ENCODE measurements at places on chromosomes 3 and 15.

- DNase-seq, result no peak
These were observed 36.5 kb downstream of the SLC6A20 start for GRCh38 chr3:45759851-45760250.

GRCh38 chr3:38254872-38255271, 10.7 kb upstream of the SLC22A13 start:
- no peak for DNase-seq

GRCh38 chr3:12584083-12584482, 27.2 kb downstream of the MKRN2 start:
- DNase-seq, result no peak

DNA sequence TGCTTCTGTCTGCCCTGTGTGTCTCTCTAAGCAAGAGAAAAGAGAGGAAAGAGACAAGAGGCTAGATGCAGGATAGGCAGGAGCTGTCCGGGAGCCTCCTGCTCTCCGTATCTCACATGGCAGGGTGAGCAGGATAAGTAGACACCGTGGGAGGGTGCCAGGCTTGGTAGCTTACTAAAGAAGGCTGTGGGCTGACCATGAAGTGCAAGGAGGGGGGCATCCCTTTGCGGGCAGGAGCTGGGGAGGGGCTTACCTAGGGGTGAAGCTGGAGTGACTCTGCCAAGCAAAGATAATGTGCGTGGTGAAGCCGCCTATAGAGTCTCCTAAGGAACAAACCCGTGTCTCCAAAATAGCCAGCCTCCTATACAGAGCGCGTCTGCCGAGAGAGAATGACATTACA, 33.7 kb upstream of the TMC3 start:
- DNase-seq, result no peak

DNA sequence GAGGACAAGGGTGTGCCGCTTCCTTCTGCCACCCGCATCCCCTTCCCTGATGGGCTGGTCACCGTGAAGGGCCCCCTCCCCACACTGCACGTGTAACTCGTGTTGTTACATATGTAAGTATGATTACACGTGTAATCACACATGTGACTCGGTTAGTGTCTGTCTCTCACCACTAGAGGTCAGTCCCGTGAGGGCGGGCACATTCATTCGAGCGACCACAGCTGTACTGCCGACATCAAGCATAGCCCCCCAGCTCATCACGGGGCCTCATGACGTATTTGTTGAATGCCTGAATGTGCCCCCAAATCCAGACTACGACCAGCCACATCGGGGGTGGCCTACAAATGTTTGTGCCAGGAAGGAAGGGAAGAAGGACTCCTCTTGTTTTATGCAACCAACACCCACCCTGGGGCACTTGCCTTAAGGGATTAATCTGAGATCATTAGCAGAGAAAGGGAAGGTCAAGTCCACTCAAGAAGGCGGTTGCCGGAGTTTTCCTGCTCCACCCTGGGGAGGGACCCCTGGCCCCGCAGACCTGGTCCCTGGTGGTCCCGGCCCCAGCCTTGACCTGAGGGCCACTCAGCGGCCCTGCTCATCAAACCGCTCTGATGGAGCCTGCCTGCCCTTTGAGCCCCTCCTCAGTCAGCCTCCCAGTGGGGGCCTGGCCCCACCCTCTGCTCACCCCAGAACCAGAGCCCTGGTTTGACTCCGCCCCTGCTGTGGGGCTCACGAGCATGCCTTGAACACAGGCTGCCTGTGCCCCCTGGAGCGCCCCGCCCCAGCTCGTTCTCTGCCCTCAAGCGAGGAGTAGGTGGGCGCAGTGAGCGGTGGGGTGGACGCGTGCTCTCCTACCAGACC, 52.8 kb downstream of the RGMA start:
- peak; percentile 82 for DNase-seq

- no peak for DNase-seq
These were observed 111.1 kb downstream of the FMN1 start for GRCh38 chr15:33083232-33084081.

- no peak for DNase-seq
These were observed 7.2 kb downstream of the CHCHD6 start for GRCh38 chr3:126711121-126711760.

GRCh38 chr3:171435757-171436156, 24.4 kb downstream of the TNIK start:
- no peak for DNase-seq

- DNase-seq, result peak; percentile 84
These were observed 16.8 kb upstream of the CHD2 start for GRCh38 chr15:92883163-92883875.

DNA sequence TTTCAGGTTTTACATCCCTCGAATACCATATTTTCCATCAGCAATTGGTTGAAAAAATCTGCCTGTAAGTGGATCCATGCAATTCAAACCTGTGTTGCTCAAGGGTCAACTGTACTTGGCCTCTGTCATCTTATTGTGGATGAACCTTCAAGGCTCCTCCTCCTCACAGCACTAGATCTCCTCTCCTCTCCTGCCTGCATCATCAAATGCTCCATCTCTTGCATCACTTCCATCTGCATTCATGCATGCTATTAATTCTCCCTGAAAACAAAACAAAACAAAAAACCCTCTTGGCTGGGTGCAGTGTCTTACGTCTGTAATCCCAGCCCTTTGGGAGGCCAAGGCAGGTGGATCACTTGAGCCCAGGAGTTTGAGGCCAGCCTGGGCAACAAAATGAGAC, 10.1 kb downstream of the BCL2L10 start:
- no peak for DNase-seq

DNA sequence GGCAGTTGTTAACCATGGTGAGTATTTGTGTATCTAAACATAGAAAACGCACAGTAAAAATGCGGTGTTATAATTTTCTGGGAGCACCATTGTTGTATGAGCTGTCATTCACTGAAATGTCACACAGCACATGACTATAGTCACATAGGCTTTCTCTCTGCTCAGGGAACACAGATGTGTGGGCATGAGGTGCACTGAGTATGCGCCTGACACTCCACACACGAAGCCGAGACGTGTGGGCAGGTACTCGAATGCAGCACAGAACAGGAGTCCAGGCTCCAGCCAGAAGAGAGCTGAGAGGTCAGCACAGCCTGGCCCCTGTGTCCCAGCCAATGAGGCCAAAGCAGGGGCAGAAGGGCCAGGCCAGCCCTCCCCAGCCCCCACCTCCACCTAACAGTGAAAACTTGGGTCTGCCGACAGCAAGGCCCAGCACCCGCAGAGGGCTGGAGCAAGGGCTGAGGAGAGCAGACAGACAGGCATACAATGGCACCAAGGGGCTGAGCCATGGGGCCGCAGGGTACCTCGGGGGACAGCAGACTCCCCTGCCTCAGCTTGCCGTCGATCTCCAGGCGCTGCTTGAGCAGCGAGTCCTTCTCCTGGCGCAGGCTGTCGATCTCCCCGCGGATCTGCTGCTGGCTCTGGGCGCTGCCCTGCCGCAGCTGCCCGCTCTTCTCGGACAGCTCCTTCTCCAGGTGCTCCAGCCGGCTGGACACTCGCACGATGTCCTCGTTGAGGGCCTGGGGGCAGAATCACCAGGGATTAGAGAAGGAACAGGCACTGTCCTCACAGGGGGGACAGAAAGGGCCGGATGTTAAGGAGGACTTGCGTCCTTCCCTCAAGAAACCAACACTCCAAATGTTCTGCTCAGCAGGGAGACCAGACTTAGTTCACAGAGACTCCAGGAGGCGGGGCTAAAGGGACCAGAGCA, 24.0 kb downstream of the KIF7 start:
- no peak for DNase-seq

DNA sequence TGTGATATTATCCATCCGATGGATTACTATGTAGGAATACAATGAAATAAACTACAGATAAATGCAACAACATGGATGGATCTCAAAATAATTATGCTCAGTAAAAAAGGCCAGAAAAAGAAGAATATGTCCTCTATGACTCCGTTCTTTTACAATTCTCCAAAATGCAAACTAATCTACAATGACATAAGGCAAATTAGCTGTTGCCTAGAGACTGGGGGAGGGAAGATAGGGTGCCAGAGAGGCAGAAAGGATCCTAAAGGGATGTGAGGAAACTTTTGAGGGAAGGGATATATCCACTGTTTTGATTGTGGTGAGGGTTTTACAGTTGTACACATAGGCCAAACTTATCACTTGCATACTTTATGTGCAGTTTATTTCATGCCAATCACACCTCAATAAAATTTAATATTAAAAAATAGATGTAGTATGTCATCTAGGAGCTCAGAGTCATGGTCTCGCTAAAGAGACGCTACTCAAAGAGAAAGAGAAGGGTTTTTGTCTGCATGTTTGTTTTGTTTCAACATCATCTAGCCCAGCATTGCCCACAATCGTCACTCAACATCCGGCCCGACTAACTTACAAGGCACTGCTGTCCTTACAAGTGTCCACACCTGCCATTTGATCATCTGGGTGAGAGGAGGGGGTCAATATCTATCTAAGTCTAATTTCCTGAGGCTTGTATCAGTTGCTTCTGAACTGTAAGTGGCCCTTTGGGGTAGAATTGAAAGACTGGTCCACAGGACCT, 29.5 kb downstream of the HES1 start:
- no peak for DNase-seq

DNA sequence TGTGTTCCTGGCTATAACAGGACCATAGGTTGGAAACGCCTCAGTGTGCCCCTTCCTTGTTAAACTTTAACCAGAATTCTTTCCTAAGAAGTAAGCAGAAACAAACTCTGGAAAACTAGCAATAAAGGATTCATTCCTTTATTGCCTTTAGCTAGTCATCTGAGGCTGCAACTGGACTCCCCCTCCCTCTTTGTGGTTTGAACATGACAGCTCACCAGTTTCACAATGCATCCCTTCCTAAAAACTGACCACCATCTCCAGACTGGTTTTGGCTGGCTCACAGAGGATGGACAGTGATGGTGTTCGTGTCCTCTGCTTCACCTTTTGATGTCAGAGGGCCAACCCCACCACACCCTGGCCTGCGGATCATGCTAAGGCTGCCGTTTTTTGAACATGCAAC, 27.9 kb upstream of the TGFBR2 start:
- DNase-seq, result peak; percentile 86

DNA sequence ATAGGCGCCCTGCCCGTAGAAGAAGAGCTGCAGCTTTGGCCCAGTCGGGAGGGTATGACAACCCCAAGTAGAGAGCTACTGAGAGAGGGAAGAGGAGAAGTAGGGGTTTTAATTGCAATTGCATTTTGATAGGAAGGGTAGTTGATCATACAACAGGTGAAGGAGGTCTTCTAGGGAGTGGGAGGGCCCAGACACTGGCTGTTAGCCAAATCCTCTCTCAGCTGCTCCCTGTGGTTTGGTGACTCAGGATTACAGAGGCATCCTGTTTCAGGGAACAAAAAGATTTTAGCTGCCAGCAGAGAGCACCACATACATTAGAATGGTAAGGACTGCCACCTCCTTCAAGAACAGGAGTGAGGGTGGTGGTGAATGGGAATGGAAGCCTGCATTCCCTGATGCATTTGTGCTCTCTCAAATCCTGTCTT, 408.9 kb upstream of the THBS1 start:
- peak; percentile 79 for DNase-seq

- DNase-seq, result no peak
These were observed 31.0 kb downstream of the P3H2 start for GRCh38 chr3:190089711-190090110.

DNA sequence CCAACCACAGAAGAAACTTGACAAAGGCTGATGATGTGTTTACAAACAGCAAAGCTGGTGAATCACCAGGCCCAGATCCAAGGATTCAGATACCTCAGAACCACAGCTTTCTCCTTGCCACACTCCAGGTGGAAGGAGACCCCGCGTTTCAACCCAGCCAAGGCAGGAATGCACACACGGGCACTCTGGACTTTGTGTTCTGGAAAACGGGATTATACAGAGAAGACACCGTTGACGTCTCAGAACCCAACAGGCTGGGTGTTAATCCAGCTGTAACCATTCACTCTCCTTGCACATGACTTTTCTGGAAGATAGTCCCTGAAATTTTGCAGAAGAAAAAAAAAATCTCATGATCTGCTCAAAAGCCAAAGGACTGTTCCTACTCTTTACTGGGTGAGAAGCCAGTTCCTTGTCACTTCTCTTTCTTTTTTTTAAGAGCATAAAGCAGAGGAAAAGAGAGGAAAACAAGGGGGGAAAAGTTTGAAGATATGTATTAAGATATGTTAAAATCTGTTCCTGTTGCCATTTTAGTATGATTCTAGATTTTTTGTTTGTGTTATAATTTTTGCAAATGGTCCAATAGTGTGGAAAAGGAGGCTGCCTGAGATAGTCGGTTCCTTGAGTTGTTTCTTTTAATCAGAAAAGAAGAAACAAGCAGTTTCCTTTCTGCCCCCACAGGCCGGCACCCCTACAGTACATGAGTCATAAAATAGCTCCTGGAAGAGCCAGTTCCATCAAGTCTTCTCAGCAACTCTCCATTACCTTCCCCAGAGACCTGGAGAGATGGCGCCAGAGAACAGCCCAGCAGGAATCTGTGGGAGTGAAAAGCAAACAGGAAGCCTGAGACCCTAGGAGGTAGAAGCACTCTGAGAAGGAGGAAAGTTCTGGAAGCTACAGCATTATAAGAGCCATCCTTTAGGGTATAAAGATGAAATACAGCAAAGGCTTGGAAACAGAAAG, 73.1 kb downstream of the RORA start:
- no peak for DNase-seq

DNA sequence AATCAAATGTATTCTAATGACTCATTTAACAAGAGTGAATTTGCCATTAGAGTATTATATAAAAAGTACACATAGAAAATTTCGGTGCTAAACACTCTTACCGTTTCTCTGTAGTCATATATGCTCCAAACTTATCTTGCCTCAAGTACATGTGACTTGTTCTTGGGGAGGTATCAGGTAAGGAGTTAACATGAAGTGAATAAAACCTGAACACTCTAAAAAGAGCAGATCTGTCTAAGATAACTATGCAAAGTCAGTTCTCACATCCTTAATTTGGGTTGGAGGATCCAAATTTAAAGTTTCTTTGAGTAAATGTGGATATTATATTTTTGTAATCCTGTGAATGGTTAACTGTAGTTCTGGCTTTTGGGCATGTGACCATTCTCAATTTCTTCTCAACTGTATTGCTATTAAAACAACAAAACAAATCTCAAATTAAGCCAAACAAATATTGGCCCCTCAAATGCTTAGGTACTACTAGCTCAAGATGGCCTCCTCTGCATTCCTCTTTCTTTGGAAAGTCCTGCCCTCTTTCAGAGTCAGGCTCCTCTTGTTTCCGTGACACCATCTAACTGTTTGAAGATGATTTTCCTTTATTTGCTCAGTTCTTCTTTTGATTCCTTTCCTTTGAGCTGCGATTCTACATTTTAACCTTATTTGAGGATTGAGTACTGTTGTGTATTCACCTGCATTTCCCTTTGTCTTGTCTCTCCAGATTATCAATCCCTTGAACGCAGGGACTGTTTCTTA, 4.2 kb downstream of the EDEM1 start:
- no peak for DNase-seq

- DNase-seq, result no peak
These were observed 41.8 kb downstream of the SERPINI1 start for GRCh38 chr3:167777356-167777755.

Data from posterior vena cava (tissue), 2 donors.